ENCODE measurements at places on chromosomes 4 and X.
A peak's percentile ranks its signal among the peaks of the same experiment; 100 is the strongest.

- peak; percentile 72 for DNase-seq
Measured at GRCh38 chr4:183409934-183410333, 34.5 kb upstream of the CDKN2AIP start.

- no peak for DNase-seq
Measured at GRCh38 chrX:79036157-79036880, 91.1 kb downstream of the P2RY10 start.

- DNase-seq, result no peak
Measured at GRCh38 chr4:147787204-147787603, 55.3 kb downstream of the ARHGAP10 start.

DNA sequence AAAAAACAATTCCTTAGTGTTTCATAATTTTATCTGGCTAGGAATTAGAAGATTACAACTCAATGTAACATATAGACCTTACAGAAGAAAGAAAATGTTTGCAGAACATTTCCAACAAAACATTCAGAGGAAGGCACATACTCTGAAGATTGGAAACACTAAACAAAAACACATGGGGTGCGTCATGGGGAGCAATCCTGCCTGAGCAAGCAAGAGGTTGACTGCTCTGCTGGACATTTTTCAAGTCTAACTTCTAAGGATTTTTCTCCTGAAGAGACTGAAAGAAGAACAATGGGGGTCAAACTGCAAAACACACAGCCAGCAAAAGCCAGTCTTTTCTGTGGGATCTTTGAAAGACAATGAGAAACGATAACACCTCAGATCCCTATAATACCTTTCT, 182.8 kb downstream of the GUCY2F start:
- DNase-seq, result no peak

- no peak for DNase-seq
Measured at GRCh38 chr4:93743022-93743421, 85.5 kb upstream of the ATOH1 start.

GRCh38 chr4:36187723-36188333, 56.5 kb downstream of the ARAP2 start:
- DNase-seq, result peak; percentile 7

All from Caki2 (cell line).